ENCODE measurements at places on chromosomes 4 and X. TPM values are rescaled to one million over a fixed set of nuclear protein-coding genes. Genes with fewer than 3 reads are reported as not detected.
A peak's percentile ranks its signal among the peaks of the same experiment; 100 is the strongest.

The ZNF718 gene
- 7.4 TPM for total RNA-seq

The CDKN2AIP gene
- 55.7 TPM for total RNA-seq

The MAGEB1 gene
- total RNA-seq, result not detected

The GCNA gene
- total RNA-seq, result 2.3 TPM

The EGF gene
- not detected for total RNA-seq

The INTS12 gene
- 19.9 TPM for total RNA-seq

The TLR2 gene
- total RNA-seq, result 2.8 TPM

The FOXR2 gene
- total RNA-seq, result not detected

The SAGE1 gene
- not detected for total RNA-seq

The SMR3B gene
- not detected for total RNA-seq

The CLCN4 gene
- not detected for total RNA-seq

The SPATA18 gene
- total RNA-seq, result not detected

The GUF1 gene
- total RNA-seq, result 21.1 TPM

- DNase-seq, result no peak
Observed at GRCh38 chrX:123525123-123525725, 207.6 kb downstream of the THOC2 start.

GRCh38 chrX:28188526-28188925 is 207.3 kb upstream of the DCAF8L1 start:
- no peak for DNase-seq

DNA sequence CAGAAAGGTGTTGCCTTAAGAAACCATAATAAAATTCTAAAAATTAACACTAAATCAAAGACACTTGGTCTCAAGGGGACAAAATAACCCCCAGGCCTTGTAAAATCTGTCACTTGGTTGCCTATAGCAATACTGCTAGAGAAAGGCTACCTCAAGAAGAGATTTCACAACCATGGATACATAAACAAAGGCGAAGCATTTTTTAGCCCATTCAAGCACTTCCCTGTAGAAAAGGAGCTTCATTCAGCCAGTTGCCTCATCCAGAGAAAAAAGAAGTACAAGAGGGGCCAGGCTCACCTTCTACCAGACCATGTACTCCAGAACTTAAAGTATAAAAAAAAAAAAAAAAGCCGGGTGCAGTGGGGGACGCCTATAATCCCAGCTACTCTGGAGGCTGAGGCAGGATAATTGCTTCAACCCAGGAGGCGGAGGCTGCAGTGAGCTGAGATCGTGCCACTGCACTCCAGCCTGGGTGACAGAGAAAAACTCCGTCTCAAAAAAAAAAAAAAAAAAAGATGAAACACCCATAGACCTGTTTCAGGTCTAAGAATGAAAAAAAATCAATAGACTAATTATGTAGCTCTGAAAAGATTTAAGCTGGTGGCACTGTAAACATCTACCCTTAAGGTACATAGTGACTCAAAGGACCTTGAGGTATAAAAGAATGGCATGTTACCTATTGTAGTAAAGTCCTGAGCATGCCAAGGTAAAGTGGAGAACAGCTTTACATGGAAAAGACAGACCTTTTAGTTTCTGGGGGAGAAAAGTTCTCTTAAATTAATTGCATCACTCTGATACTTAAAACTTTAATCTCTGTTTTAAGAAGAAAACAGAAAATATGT is 18.0 kb downstream of the RUFY3 start:
- DNase-seq, result no peak

- DNase-seq, result no peak
Observed at GRCh38 chrX:21490341-21490740, 116.1 kb downstream of the CNKSR2 start.

GRCh38 chrX:15702488-15703371 is 35.3 kb upstream of the CA5B start:
- DNase-seq, result no peak

DNA sequence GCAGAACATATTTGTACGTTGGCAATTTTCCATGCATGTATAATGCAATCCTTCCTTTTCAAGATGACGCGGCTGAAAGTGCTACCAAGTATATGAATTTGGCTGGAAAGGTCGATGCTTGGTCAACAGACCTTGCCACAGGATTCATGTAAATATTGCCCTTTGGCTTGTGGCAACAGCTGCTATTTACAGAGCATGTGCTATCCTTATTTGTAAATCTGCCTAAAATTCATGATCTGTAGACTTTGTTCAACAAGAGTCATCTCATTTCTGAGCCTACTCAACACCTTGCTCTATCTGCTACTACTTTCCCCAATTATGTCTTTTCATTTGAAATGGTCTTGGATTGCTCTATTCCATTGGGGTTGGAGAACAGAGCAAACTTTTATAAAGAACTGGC is 1.9 kb upstream of the SMARCA1 start:
- no peak for DNase-seq

GRCh38 chr4:48906206-48907173 is at the start of gene OCIAD2:
Gene OCIAD2, minus strand, starts transcription at chr4:48906774. Its CDS starts 2,225 bp downstream, at chr4:48904549.
- DNase-seq, result peak; percentile 88

DNA sequence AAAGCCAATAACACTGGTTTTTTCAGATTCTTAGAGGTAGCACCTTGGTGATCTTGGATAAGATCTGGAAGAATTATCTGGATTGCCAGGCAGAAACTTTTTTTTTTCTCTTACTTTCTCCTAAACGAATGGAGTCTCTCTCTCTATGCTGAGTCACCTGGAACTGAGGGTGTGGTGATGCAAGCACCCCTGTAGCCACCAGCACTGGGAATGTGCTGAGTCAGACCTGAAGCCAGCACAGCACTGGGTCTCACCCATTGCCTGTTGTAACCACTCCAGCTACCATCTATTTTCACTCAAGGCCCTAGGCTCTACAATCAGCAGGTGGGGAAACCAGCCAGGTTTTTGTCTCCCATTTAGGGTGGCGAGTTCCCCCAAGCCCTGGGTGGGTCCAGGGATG is 923.8 kb downstream of the RAPGEF2 start:
- no peak for DNase-seq

DNA sequence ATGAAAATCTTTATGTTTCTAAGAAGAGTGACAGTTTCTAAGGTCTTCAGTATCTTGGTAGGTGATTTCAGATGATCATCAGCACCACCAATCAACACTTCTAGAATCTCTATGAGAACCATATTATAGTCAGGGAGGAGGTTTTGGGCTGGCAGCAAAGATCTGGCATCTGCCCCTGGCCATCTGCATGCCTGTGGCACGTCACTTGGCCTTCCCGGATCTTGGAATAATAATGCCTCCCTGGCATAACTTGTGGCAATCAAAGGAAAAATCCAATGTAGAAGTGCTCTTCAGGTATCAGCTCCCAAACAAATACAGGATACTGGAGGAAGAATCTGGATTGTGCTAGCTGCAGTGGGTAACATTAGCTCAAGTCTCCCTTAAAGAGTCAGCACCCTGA is 57.3 kb downstream of the RASL11B start:
- no peak for DNase-seq

GRCh38 chr4:183333202-183333601 is 11.0 kb upstream of the CLDN24 start:
- no peak for DNase-seq

- no peak for DNase-seq
Observed at GRCh38 chr4:113049421-113050370, at the start of gene ANK2. Gene ANK2, plus strand, starts transcription at chr4:113049653. Its CDS starts 76 bp downstream, at chr4:113049729.

DNA sequence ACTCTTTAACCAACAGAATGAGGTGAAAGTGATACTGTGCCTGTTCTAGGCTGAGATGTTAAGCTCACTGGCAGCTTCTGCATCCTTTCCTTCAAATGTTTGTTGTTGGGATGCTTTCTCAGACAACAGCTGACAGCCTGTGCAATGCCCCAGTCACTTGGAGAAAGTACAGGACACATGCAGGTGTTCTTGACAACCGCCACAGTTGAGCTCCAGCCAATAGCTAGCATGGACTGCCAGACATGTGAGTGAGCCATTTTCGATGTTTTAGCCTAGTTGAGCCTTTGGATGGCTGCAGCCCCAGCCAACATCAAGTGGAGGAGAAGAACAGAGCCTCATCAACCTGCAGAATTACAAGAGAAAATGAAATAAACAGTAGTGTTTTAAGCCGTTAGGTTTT is 94.1 kb upstream of the PPP3CA start:
- DNase-seq, result no peak

DNA sequence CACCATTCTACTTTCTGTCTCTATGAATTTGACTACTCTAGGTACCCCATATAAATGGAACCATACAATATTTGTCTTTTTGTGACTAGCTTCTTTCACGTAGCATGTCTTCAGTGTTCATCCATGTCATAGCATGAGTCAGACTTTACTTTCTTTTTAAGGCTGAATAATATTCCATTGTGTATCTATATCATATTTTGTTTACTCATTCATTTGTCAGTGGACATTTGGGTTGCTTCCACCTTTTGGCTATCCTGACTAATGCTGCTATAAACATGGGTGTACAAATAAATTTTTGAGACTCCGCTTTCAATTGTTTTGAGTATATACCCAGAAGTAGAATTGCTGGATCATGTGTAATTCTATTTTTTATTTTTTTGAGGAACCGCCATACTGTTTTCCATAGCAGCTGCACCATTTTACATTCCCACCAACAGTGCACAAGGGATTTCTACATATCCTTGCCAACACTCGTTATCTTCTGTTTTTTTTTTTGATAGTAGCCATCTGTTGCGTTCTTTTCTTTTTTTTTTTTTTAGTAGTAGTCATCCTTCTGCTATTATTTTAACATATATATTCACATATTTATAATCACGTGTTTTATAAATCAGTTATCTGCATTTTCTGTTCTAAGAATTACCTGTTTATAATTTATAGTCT is 158.0 kb upstream of the MED14 start:
- DNase-seq, result no peak

GRCh38 chr4:17667253-17667652 is 52.8 kb downstream of the MED28 start:
- no peak for DNase-seq

GRCh38 chrX:150833454-150834056 is 64.9 kb downstream of the CD99L2 start:
- no peak for DNase-seq

DNA sequence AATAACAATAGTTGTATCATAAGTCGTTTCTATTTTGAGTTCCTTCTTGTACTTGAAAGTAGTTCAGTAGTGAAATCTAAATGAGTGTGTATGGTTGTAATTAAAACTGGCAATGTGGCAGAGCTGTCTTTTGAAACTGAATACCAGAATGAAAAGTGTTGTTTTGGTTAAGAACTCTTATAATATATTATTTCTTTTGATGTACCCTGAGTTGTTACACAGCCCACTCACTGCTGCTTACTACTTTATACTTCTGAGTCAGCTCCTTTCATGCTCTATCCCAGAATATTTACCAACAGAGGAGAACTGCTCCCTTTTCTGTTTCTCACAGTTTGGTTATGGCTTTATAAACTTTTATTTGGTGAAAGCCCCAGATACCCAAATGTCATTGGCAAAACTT is 28.8 kb downstream of the FAM199X start:
- no peak for DNase-seq

DNA sequence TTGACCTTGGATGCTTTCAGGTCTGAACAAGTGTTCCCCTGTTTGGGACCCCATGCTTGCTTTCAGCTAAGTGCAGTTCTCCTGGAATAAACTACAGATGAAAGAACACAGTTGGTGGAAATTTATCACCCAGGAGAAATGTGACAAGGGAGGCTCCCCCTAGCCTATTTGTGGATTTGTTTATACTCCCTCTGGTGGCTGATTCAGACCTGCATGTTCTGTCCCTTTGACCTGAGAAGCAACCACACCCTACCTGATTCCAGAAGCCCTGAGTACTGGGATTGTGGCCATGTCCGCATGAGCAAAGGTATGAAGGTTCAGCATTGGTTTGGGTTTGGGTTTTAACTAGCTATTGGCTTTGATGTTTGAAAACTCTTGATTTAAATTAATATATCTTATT is 440.9 kb downstream of the MID1IP1 start:
- no peak for DNase-seq

- no peak for DNase-seq
Observed at GRCh38 chr4:123976285-123976684, 579.7 kb downstream of the SPRY1 start.

GRCh38 chr4:183441276-183441675 is 3.2 kb upstream of the CDKN2AIP start:
- DNase-seq, result no peak

- no peak for DNase-seq
Observed at GRCh38 chr4:21952549-21952948, 4.0 kb upstream of the KCNIP4 start.

DNA sequence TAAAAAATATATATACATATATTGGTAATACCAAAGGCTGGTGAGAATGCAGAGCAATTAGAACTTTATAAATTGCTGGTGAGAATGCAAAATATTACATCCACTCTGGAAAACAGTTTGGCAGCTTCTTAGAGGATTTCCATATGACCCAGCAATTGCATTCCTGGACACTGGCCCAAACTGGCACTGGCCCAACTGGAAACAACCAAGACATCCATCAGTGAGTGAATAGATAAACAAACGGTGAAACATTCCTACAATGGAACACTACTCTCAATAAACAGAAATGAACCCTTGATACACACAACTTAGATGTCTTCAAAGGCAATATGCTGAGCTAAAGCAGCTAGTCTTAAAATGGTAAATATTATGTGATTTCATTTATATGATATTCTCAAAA is 524.2 kb downstream of the IQCM start:
- DNase-seq, result no peak

DNA sequence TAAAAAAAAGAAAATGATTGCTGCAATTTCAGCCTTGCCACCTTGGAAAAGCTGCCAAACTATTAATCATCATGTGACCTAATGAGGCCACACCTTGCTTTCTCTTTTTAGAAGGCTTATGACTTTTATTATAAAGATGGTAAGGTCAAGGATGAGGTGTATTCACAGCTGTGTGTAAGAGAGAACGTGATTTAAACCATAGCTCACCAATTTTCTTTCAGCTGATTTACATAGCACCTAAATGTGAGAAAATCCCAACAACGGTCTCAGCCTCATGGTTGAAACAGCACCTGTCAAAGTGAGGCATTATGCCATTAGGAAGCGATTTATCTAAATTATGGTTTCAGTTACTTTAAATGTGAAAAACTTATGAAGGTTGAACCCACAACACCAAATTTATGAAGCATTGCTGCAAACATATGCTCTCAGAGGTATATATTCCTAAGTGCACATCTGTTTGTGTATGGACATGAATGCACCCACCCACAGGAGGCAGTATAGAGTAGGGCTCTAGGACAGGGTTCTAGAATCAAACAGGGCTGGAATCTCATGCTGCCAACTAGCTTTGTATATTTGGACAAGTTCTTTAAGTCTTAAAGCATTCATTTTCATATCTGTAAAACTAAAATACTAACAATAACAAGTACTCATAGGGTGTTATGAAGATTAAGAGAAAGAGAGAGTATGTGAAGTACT is 40.7 kb downstream of the ANXA3 start:
- DNase-seq, result no peak

DNA sequence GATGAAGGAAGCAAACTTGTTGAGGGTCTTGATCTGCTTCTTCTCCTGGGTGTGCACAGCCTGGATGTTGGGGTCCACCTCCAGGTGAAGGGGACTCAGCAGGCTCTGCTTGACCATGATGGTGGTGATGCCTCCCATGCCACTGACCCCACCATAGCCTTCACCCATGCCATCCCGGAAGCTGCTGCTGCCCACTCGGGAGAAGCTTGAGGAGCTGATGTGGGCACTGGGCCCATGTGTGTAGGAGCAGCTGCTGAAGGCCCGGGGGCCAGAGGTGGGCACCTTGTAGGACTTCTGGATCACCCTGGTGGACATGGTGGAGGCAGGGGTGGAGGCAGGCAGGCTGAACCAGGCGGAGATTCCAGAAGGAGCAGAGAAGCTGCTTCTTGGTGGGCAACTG is 432.7 kb upstream of the DIPK2B start:
- DNase-seq, result no peak
